ENCODE measurements at places on chromosomes 7 and 10. TPM values are rescaled to one million over a fixed set of nuclear protein-coding genes. Genes with fewer than 3 reads are reported as not detected.

The LLCFC1 gene
- polyA plus RNA-seq, result not detected

The INHBA gene
- 1.2 TPM for polyA plus RNA-seq

The OSBPL3 gene
- 6.3 TPM for polyA plus RNA-seq

The SUN3 gene
- not detected for polyA plus RNA-seq

The YAE1 gene
- 22.1 TPM for polyA plus RNA-seq

The OPALIN gene
- not detected for polyA plus RNA-seq

The LAMB4 gene
- not detected for polyA plus RNA-seq

The NPFFR1 gene
- polyA plus RNA-seq, result not detected

The FAM180A gene
- 0.60 TPM for polyA plus RNA-seq

The PHTF2 gene
- 2.4 TPM for polyA plus RNA-seq

The LRRC61 gene
- 4.4 TPM for polyA plus RNA-seq

The BPGM gene
- polyA plus RNA-seq, result 10.5 TPM

The STK31 gene
- polyA plus RNA-seq, result not detected

The INTS15 gene
- 18.1 TPM for polyA plus RNA-seq
